ENCODE measurements at places on chromosomes 5 and 9.

GRCh38 chr5:174608631-174609097 is 115.7 kb upstream of the MSX2 start:
- no peak overlapping the region for H3K27ac ChIP-seq
- DNase-seq: no peak
- no peak overlapping the region for H3K4me3 ChIP-seq

DNA sequence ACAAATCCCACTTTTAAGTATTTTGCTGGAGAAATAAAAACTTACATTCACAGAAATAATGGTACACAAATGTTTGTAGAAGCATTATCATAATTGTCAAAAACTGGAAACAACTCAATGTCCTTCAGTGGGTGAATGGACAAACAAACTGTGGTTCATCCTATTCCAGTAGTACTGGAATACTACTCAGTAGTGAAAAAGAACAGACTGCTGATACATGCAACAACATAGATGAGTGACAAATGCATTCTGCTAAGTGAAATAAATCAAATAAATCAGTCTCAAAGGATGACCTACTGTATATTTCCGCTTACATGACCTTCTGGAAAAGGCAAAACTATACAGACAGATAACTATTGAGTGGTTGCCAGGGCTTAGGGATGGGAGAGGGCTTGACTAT is 114.1 kb downstream of the ANKRD55 start:
- no peaks in the 10 kb centered on the region for H3K4me1 ChIP-seq
- DNase-seq: no peak
- no peak overlapping the region for H3K4me3 ChIP-seq
- H3K27me3 ChIP-seq: peaks cover 9% of the 10 kb centered on the region
- no peak overlapping the region for H3K27ac ChIP-seq

GRCh38 chr9:5382479-5382878 is 42.8 kb upstream of the RLN1 start:
- H3K4me3 ChIP-seq: no peak overlapping the region
- H3K36me3 ChIP-seq: peaks cover 3% of the 10 kb centered on the region
- H3K4me1 ChIP-seq: peaks cover 8% of the 10 kb centered on the region
- H3K27me3 ChIP-seq: no peaks in the 10 kb centered on the region

GRCh38 chr5:77867914-77868313 is 91.8 kb upstream of the TBCA start:
- no peaks in the 10 kb centered on the region for H3K4me1 ChIP-seq
- DNase-seq: no peak

DNA sequence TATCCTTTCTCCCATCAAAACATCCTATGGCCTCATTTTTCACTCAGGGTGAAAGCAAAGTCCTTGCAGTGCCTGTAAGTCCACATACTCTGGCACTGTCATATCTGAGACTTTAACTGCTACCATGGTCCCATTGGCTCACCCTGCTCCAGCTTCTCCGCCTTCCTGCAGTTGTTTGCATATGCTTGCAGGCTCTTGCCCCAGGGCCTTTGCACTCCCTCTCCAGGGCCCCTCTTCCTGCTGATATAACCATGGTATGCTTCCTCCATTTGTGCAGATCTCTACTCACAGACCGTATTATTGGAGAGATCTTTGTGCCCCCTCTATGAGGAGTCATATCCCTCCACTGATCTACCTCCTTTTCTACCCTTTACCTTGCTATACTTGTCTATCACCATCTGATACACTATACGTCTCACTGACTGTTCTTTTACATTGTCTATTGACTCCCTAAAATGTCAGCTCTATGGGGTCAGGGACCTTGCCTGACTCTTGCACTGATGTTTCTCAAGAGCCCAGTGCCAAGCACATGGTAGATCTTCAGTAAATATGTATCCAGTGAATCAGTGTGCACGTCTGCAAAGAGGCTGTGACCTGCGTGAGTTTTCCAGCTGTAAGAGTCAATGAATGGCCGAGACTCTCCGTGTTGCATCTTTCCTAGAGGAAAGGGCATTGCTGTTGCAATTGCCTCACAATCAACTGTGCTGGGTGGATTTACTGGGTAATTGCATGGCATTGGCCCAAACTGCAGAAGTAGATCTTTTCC is 81.7 kb upstream of the CPEB4 start:
- no peak overlapping the region for H3K27ac ChIP-seq
- no peaks in the 10 kb centered on the region for H3K27me3 ChIP-seq
- H3K36me3 ChIP-seq: no peaks in the 10 kb centered on the region
- no peak overlapping the region for H3K4me3 ChIP-seq
- DNase-seq: no peak

DNA sequence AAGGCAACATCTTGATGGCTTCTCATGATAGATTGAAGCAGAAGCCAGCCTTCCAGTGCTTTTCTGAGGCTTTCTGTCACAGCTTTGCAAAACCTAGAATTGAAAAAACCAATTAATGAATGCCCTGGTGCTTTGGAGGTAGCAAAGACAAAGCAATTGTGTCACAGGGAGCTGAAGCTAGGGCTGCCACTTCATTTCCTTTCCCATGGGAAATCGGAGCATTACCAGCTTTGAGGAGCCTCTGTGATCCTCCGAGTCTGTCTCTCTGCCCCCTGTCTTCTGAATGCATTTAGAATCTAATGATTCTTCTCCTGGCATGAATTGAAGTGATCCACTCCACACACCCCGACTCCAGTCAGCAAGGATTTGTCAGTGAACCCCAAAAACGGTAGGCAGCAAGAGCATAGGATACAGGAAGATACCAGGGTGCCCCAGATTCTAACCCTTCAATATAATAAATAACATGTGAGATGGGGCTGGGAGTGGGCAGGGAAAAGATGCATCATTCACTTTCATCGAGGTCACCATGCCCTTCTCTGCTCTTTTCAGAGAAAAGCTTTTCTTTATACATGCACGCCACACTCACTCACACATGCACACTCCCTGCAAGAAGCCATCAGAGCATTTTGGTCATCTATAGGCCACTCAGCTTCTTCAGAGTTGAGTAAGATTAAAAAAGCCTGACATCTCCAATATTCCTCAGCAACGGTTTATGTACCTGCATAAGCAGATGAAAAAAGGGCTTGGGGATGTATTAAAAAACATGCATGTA is 247.7 kb upstream of the ZNF462 start:
- no peak overlapping the region for H3K4me3 ChIP-seq
- no peaks in the 10 kb centered on the region for H3K4me1 ChIP-seq
- no peak for DNase-seq
- no peaks in the 10 kb centered on the region for H3K36me3 ChIP-seq

DNA sequence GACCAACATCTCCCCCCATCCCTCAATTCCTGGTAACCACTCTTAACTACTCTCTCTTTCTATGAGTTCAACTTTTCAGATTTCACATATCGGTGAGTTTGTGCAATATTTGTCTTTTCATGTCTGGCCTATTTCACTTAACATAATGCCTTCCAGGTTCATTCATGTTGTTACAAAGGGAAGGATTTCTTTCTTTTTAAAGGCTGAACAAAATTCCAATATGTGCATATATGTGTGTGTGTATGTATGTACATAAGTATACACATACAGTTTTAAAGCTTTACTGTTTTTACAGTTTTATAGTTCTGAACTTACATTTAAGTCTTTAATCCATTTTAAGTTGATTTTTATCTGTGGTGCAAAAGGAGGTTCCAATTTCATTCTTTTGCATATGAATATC is 130.7 kb downstream of the SV2C start:
- no peak overlapping the region for H3K4me3 ChIP-seq
- no peak for DNase-seq
- H3K36me3 ChIP-seq: no peaks in the 10 kb centered on the region
- no peak overlapping the region for H3K27ac ChIP-seq
- no peaks in the 10 kb centered on the region for H3K4me1 ChIP-seq
- no peaks in the 10 kb centered on the region for H3K27me3 ChIP-seq

Data from effector memory CD8-positive, alpha-beta T cell (primary cell).